ENCODE measurements at places on chromosomes 3 and 15.

DNA sequence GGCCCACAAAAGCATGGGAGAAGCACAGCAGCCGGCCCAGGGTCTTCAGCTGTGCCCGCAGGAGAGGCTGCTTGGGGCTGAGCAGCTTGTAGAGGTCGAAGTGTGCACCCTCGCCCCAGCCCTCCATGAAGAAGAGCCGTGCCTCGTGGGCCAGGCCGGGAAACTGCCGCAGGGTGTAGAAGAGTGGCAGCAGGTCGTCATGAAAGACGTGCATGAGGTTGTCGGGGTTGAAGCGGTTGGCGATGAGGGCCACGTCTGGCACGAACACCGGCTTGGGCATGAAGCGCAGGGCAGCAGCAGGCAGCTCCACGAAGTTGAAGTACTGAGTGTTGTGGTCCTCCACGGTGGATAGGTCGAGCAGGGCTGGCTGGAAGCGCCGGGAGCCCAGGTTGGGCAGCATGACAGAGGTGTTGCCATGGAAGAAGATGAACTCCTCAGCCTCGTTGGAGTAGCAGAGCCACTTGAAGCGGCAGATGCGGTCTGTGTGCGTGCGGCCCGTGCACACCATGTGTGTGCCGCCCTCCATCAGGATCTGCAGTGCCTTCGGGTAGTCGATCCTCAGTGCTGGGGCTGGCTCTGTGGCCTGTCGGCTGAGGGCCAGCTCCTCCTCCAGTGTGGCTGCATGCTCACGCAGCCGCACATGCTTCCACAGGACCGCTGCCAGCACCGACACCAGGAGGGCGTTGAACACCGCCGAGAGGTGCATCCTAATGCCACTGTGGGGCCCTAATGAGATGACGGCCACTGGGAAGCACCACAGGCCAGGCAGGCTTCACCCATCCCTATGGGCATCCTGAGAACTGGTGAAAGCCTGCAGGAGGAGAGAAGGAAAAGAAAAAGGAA, 24.9 kb downstream of the POMGNT2 start:
- no peak for DNase-seq

GRCh38 chr15:67914537-67915460, 75.0 kb upstream of the RNU6-1 start:
- no peak for DNase-seq

DNA sequence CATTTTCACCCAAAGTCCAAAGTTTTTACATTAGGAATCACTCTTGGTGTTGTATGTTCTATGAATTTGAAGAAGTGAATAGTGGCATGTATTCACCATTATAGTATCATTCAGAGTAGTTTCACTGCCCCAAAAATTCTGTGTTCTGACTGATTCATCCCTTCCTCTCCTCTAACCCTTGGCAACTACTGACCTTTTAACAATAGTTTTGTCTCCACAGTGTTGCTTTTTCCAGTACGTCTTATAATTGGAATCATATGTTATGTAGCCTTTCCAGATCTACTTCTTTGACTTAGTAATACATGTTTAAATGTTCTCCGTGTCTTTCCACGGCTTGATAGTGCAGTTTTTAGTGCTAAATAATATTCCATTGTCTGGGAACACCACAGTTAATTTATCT, 379.0 kb upstream of the SGO1 start:
- no peak for DNase-seq

GRCh38 chr15:60392986-60393790, 4.6 kb downstream of the ANXA2 start:
- peak; percentile 100 for DNase-seq

DNA sequence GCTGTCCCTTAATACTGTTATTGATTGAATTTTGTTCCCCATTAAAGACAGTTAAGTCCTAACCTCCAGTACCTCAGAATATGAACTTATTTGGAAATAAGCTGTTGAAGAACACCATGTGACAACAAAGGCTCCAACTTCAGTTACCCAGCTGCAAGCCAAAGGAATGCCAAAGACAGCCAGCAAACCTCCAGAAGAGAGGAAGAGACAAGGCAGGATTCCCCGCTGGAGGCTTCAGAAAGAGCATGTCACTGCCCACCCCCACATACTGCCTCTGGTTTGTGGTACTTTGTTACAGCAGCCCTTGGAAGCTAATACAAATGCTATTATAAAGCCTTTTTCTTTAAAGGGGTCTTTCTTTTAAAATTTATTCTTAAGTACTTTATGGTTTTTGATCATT, 18.4 kb upstream of the NEK10 start:
- no peak for DNase-seq

- DNase-seq = no peak
These were observed 154.4 kb downstream of the PEX5L start for GRCh38 chr3:179882292-179882691.

DNA sequence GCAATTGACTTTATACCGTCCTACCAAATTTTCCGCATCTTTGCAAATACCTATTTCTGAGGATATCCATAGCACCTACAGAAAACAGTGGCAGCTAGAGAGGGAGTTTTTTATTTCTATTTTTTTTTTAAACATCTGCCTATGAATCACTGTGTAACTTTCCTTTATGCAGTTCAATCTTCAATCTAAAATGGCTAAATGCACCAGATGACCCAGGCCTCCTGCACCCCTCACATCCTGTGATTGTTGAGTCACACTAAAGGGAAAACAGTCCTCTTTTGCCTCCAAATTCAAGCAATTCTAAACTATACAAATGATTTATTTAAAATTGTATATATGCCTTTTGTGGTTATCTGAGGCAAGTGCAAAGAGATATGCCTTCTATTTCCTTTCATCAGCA, 20.1 kb upstream of the BCL6 start:
- DNase-seq = no peak

- peak; percentile 5 for DNase-seq
These were observed 443.0 kb upstream of the ADAMTS9 start for GRCh38 chr3:65130782-65131181.

GRCh38 chr3:11574981-11575669, 68.6 kb downstream of the VGLL4 start:
- no peak for DNase-seq

GRCh38 chr3:41688595-41689380, 273.1 kb downstream of the ULK4 start:
- DNase-seq = peak; percentile 42

DNA sequence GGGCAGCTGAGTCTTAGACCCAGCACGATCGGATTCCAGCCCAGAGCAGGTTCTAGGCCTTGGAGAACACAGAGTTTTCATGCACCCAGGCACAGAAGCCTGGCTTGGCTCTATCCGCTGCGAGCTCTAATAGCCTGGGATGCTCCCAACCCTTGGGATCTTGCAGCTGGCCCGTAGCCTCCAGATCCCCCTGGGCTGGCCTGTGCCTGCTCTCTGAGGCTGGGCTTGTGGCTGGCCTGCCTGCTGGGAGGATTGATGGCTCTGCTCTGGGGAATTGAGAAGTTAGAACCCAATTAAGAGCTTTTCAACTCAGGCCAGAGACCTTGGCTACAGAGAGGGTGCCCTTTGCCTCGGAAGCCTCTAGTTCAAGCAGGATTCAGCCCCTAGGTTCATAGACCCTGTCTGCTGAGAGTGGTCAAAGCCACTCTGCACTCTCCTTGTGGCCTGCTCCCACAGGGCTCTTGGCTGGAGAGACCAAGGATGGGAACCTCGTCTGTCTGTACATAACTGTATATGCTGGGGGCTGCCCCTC, 64.4 kb downstream of the MAGEF1 start:
- DNase-seq = no peak

- no peak for DNase-seq
These were observed 18.9 kb downstream of the RAP2B start for GRCh38 chr3:153180860-153181372.

Measured in RCC 7860 (cell line).